ENCODE measurements at places on chromosomes 13 and 19.

DNA sequence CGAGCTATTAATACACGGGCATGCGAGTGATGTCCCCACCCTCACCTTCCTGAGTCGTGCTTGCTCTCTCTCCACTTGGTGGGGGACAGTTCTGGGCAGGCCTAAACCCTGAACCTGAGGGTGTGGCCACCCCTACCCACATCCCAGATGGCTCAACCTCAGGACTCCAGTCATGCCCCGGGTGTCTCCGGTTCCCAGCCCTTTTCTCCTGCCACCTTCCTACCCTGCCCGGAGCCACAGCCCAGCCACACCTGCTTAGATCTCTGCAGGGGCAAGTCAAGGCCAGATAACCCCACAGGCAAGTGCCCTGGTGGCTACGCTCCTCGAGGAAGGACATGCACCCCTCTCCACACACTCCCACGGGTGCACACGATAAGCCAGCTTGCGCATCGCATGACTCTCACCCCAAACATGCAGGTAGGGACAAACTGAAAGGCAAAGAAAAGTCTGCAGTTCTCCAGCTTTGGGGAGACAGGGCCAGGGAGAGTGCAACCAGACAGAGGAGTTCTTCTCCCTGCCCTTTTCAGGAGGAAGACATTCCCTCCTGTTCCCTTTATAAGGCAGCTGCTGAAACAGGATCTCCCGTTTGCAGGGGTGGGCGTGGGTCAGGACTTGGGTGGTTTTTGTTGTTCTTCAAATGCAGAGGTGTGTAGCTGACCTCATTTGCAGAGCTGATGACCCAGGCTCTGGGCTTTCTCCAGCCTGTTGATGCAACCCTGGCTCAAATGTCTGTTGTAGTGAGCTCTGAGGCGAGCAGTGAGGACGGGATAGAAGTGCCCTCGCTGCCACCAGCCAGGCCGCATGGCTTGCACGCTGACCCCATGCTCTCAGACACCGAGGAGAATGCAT is 88.6 kb downstream of the DPF1 start:
- DNase-seq: no peak

DNA sequence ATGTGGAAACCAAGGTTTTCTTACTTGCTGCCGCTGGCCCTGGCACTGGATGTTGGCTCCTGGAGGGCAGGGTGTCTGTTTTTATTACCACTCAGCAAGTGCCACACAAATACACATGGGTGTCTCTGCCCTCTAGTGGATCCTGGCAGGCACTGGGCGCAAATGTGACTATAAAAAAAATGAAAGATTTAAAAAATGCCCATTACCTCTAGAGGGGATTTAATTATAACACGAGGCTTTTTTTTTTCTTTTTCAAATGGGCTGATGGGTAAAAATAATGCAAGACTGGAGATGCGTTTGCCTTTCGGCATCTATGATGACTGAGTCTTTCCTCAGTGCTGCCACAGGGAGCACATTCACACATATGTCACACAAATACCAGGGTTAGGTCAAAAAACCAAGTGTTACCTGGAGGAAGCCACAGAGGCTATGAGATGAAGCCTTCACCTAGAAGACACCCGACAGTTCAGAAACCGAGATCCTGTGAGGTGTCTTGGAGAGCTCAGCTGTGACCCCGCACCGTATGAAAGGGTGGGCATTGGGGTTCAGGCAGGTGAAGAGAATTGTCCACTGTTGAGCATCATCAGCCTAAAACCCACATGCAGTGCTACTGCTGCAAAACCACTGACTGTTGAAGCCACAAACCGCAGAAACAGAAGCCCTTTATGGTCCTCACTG is 25.7 kb downstream of the CHAMP1 start:
- DNase-seq: no peak

- no peak for DNase-seq
These were observed 51.1 kb upstream of the ZNRF4 start for GRCh38 chr19:5403968-5404640.

- no peak for DNase-seq
These were observed 27.6 kb upstream of the MAP3K10 start for GRCh38 chr19:40163541-40164129.

DNA sequence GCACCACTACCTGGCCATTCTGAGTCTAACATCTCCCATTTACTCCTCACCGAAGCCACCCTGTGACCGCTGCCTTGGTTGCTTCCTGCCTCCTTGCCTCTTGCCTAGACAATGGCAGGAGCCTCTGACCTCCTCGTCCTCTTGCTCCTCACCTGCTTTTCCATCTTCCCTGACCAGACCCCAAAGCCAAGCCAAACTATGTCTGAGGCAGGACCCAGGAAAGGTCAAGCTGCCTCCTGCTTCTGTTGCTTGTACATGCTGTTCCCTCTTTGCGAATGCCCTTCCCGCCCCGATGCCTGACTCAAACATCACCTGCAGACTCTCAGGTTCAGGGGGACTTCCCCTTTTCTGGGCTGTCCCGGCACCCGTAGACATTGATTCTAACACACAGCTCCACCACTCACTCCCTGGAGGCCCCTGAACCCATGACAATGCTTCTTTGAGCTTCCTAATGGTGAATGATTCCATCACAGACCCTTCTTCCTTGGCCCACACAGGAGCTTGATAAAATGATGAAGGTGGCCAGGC is 60.8 kb downstream of the F2RL3 start:
- DNase-seq: no peak

DNA sequence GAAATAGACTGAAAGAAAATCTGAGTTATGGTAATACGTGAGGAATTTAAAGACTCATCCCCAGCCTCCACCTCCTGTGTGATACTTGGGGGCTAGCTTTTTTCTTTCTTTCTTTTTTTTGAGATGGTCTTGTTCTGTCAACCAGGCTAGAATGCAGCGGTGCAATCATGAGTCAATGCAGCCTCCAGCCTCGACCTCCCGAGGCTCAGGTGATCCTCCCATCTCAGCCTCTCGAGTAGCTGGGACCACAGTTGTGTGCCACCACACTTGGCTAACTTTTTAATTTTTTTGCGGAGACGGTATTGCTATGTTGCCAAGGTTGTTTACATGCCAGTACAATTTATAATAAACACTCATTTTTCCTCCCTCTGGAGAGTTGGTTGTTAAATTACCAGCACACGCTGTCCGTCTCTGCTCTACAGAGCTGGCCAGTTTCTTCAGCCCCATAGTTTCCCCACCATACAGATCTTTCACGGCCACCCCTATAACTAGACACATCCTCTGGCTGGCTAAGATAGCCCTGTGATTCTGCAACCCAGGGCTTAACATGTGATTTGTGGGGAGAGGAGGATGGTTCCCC is 4.8 kb downstream of the TNFSF9 start:
- DNase-seq: no peak

- DNase-seq: no peak
These were observed 39.2 kb downstream of the TNFRSF19 start for GRCh38 chr13:23609414-23609760.

DNA sequence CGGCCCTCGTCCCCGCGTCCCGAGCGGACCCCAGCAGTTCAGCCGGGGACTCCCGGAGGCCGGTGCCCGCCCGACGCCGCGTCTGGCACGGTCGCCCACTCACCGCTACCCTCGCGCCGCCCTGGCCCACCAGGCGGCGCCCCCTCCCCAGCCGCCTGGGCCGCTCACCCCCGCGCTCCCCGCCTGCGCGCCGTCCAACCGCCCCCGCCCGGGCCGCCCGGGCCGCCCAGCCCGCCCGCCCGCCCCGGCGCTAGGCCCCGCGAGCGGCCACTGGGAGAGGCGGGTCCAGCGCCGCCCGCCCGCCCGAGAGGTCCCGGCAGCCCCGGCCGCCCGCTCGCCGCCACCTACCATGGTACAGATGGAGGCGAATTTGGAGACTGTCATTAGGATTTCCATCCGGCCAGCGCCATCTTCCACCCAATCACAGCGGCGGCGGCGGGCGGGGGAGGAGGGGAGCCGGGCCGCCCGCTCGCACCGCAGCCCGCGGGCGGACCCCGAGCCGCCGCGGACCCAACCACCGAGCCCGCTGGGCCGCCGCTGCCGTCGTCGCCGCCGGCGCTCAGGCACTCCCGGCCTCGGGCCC is at the start of gene USP12:
Gene USP12, minus strand, starts transcription at position 568 of the 583 bp plus-strand sequence. Its CDS starts 172 bp downstream, at position 396.
- no peak for DNase-seq

All from cortex of kidney (tissue), 1 donor.